CD8-positive, alpha-beta memory T cell (primary cell): ENCODE measurements at places on chromosomes 1 and 21.

DNA sequence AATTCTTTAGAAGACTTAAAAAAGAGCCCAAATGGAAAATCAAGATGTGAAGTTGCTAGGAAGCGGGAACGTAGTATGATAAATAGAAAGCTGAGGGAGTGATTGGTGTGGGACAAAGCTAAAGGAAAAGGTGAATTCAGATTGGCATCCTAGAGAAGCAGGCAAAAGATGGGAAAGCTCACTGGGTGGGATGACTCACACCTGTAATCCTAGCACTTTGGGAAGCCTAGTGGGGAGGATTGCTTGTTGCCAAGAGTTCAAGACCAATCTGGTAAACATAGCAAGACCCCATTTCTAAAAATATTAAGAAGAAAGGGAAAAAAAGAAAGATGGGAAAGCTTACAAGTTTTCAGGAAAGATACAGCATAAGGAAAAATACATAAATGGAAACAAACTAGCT lies 1.8 kb downstream of the MRPS21 start:
- DNase-seq, result no peak

GRCh38 chr1:237867380-237867888 lies 23.3 kb downstream of the ZP4 start:
- DNase-seq, result no peak

- no peak for DNase-seq
Observed at GRCh38 chr21:23633447-23633940, 1973.8 kb downstream of the MRPL39 start.

DNA sequence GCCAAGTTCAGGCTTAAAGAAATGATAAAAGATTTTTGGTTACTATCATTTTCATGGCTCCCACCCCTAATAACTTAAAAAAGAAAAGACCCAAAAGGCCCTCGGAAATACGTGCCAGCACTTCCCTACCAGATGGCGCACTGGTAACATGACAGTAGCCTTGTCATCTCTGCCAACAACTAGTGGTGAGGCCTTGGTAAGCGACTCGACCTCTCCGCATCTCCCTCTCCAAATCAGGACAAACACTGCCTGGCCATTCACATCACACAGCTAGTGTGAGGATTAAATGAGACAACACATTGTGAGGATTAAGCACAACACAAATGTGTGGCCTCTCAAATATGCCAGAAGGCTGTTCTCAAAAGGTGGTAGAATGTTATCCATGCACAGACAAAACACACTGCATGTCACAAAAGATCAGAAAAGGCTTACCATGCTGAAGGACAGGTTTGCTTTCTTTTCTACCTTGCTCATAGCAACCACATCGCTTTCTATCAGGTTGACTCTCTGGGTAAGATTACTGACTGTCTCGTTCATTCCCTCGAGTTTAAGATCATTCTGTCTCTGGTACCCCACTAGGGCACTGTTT lies 16.4 kb downstream of the TEX38 start:
- DNase-seq, result no peak

GRCh38 chr1:15323351-15323988 lies 76.4 kb downstream of the FHAD1 start:
- peak; percentile 65 for DNase-seq

DNA sequence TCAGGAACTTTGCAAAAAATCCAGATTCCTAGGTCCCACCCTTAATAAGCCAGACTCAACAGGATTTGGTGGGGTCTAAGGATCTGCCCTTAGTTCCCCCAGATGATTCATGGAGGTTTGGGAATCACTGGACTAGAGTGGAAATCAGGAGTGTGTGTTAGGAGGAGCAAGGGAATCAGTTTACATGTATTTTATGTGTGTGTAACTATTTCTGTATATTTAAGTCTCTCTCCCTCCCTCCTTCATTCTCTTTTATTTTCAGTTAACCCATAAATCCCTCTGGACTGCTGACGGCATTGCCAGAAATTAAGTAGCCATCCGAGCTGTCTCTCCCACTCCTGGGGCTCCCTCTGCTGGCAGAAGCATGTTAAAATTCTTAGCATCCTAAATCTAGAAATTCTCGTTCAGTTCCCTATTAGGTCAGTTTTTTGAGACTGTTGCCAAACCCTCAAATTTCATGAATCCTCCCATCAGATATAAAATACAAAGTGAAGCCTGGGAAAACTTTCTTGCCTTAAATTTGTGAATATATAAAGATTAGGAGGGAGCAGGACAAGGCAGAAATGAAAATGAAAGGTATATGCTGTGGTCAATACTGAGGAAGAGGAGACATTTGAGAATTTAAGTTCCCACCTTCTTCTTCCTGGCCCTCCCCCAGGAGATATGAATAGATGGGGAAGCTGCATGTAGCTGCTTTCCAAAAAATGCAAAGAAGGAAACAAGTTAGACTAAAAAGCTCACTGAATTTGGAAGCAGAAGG lies 11.7 kb upstream of the HSD11B1 start:
- peak; percentile 31 for DNase-seq

DNA sequence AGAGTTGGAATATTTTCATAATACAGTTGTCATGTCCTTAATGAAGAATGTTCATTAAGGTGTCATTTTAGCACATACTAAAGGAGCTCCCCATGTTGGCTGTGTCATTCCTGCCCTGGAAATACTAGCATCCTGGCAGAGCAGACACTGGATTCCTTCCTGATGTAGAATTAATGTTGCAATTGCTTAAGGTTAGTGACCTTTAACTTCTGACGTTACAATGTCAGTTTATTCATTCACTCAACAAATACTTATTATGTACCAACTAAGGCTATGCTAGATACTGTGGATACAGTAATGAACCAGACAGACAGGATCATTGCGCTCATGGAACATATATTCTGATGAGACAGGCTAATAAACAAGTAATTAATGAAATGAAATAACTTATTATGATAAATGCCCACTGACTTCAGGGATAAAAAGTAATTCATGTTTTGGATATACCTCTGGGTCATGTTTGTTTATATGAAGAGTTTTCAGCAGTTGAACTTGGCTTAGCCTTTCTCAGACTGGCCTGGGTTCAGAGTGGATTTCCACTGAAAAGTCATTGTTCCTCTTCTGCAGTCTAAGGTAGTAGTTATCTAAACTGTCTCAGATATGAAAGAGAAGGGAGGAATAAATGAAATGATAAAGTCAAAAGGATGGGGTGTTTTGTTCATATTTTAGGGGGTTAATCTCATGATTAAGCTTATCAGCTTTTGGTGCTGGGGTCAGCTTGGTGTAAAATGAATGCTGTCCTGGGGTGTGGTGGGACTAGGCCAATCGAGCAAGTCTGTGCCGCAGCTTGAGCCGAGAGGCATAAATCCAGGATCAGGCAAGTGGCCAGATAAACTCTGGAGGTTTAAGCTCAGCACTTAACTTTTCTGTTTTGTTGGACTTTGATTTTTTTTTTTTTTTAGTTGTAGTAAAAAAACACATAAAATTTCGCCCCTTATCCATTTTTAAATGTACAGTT lies 43.3 kb upstream of the KCNQ4 start:
- no peak for DNase-seq

- DNase-seq, result no peak
Observed at GRCh38 chr1:245942856-245943255, 564.2 kb downstream of the SMYD3 start.

DNA sequence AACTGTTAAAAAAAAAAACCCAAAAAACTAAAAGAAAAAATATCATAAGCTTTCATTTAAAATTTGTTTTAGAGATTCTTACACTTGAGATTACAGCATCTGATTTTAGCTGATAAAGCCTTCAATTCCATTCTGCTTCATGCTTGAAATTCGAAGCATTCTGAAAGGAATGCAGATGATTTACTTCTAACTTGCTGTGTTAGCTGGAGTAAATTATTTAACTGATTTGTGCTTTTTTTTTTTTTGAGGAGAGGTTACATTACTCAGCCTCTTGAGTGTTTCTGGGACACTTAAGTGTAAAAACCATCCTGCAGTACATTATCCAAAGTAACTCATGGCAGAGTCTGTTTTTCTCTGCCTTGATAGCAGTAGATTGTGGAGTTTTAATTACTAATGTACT lies 4.5 kb upstream of the TRIM67 start:
- no peak for DNase-seq

DNA sequence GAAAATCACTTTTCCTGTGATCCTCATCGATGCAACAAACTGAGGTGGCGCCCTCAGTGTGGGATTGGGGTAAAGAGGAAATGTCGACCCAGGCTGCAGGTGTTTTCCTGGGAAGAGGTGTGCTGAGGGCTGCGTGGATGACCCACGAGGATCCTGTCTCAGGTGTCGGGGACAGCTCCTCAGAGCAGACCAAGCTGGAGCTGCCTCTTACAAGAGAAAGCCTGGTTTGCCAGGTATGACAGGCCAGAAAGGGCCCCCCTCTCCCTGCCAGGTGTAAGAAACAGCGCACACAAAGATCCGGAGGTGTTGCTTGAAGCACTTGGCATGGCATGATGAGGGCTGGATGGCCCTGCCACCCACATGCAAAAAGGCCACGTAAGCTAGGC lies 12.6 kb downstream of the FHAD1 start:
- no peak for DNase-seq
